ENCODE measurements at places on chromosomes 7 and 10. TPM values are rescaled to one million over a fixed set of nuclear protein-coding genes. Genes with fewer than 3 reads are reported as not detected.

Gene TMEM176B
- total RNA-seq, result 8.9 TPM

Gene C10orf53
- not detected for total RNA-seq

Gene OR2A5
- not detected for total RNA-seq

Gene VWA2
- total RNA-seq, result 12.1 TPM

Gene FKBP6
- not detected for total RNA-seq

DNA sequence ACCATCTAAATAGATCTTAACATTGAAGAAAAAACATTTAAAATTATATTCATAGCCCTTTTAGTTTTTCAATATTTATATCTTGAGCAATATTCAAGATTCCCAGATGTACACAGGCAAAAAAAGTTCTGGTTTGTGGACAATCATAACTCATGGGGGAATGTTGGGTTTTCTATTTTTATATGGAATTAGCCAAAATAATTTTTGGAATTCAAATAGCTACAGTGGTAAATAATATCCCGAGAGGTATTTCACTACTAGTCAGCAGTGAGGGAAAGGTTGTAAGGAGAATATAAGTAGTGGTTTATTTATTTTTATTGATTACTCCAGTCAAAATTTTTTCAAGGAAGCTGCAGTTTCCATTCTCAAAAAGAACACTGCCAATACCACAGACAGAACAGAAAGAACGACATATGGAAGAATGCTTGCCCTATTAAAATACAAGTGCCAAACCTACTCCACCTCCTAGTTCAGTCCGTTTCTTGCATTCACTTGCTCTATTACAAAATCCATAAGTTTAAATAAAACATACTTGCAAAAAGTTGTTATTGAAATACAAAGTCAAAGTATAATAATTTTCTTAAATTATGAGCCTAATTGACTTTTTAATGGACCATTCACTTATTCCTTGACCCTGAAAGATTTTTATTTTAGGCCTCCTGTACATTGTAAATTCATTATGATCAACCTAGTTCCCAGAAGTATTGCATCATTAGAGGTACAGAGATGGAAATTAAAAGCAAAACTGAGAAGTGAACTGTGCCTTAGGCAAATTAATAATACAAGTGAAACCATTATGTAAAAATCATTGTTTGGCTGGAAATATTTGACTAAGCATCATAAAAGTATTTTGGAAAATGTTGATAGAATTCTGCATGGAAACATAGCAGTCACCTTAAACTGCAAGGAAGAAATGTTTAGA, 533.2 kb downstream of the PARD3 start:
- DNase-seq, result no peak

GRCh38 chr7:108112683-108113082, 17.5 kb downstream of the LAMB4 start:
- no peak for DNase-seq

DNA sequence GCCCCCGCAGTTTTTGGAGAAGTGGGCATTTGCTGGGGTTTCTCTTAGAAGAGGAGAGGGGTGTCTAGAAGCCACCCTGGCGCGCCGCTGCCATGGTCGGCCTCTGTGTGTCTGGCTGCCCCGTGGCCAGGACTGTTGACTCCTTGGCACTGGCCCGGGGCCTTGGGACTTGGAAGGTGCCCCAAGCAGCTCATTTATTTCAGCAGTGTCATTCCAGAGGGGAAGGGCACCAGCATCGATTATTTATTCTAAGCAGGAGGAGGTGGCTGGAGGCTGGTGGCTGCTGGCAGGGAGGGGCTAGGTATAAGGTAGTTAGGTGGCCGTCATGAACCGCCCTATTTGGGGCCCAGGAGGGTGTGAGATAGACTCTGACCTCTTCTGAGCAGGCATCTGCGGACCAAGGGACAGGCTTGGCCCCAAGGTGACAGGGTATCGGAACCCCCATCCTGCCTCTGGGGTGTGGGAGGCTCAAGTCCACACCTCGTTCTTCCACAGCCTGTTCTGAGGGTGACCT, 1.6 kb downstream of the GTF2IRD1 start:
- DNase-seq, result no peak

GRCh38 chr7:158325530-158326381, 261.9 kb downstream of the PTPRN2 start:
- peak; percentile 74 for DNase-seq

GRCh38 chr7:70585071-70585470, 546.9 kb upstream of the GALNT17 start:
- DNase-seq, result no peak

GRCh38 chr7:106655703-106656498, 5.1 kb downstream of the CCDC71L start:
- DNase-seq, result no peak

DNA sequence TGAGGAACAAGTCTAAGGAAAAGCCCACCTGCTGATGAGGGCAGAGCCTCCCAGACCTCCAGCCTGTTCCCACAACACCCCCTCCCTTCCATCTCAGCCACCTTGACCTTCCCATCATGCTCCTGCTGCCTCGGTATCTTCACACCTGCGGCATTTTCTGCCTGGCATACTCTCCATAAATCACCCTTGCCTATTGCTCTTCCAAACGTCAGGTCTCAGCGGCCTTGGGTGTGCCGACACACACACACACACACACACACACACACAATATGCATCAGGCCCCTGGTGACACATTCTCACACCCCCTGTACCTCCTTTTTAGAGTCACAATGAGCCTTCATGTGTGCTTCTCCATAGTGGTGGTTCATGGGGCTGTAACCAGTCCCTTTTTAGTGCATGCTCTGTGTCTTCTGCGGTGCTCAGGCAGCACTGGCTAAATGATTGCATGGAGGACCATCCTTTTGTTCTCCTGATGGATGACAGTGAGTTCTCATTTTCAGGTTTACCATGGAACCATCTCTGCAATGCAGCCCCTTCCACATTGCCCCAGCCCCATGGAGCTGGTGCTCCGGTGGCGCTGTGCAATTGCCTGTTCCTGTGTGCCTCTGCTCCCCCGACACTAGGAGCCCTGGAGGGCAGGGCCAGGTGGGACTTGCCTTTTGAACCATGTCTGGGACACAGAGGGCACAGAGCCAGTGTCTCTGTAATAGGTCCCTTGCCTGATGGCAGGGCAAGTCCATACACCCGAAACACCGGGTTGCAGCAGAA, 4.5 kb downstream of the ADIRF start:
- DNase-seq, result no peak

DNA sequence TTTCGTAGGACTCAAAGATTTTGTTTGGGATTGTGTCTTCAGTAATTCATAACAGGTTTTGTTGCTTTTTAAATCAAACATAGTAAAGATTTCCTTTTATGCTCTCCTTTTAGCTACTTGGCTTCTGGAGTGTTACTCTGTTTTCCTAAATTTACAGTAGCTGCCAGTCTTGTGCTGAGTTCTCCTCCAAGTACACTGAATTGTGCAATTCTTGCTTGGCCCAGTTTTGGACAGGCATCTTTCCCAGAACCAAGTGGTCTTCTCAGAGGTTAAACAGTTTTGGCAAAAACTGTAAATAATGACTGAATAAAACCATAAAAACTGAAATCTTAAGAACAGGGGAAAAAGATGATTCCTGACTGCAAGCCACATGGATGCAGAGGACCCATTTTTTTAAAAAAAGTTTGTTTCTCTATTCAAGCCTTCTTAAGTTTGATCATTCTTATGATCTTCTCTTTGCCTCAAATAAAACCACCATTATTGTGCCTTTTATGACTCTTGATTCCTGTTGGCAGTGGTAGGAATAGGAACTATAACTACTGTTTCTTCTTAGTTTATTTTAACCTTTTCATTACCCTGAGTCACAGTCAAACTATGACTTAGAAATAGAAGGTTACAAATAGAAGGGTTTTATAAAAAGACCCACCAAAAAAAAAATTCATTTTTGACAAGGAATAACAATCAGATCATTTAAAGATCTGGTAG, 88.0 kb downstream of the MDFIC start:
- DNase-seq, result no peak

- no peak for DNase-seq
These were observed 266.5 kb upstream of the HGF start for GRCh38 chr7:82036146-82036886.

- no peak for DNase-seq
These were observed 18.9 kb upstream of the NRBF2 start for GRCh38 chr10:63114031-63114814.

DNA sequence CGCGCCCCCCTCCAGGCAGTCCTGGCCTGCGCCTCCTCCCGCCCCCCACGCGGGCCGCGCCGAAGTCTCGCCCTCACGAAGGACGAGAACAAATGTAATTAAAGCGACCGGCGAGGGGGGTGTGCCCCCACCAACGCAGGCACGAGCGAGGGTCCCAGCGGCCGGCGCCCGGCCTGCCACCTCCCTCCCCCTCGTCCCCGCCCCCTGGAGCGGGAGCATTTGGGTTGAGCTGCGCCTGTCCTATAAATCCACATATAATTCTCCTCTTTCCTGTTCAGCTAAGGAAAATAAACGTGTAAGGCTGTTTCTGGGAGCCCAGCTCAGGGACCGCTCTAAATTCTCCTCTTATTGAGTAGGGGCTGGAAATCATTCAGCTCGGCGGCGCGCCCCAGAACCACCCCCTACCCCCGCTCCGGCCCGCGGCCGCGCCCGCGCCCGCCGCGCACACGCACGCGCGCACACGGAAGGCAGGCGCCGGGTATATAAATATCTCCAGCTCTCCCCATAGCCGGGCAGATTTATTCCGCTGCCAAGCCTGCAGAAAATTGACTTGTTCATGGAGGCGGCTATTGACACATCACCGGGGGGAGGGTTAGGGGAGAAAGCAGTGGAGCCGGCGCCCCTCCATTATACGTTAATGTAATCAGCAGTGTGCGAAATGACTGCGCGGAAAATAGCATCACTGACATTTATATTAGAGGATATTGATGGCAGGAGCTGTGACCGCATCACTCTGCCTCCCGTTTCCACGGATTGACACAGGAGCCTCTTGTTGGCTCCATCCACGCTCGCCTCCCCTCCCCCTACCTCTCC, 61.6 kb upstream of the BTRC start:
- no peak for DNase-seq

DNA sequence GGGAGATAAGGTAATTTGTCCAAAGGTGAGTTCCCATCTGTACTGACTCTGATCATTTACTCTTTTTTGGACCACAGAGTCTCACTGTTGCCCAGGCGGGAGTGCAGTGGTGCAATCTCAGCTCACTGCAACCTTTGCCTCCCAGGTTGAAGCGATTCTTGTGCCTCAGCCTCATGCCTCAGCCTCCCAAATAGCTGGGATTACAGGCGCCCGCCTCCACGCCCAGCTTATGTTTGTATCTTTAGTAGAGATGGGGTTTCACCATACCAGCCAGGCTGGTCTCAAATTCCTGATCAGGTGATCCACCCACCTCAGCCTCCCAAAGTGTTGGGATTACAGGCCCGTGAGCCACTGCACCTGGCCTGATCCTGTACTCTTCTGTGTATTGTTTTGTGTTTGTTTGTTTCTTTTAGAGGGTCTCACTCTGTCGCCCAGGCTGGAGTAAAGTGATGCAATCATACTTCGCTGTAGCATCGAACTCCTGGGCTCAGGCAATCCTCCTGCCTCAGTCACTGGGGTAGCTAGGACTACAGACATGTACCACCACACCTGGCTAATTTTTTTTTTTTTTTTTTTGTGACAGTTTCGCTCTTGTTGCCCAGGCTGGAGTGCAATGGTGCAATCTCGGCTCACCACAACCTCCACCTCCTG, 2.4 kb downstream of the NOLC1 start:
- DNase-seq, result no peak

DNA sequence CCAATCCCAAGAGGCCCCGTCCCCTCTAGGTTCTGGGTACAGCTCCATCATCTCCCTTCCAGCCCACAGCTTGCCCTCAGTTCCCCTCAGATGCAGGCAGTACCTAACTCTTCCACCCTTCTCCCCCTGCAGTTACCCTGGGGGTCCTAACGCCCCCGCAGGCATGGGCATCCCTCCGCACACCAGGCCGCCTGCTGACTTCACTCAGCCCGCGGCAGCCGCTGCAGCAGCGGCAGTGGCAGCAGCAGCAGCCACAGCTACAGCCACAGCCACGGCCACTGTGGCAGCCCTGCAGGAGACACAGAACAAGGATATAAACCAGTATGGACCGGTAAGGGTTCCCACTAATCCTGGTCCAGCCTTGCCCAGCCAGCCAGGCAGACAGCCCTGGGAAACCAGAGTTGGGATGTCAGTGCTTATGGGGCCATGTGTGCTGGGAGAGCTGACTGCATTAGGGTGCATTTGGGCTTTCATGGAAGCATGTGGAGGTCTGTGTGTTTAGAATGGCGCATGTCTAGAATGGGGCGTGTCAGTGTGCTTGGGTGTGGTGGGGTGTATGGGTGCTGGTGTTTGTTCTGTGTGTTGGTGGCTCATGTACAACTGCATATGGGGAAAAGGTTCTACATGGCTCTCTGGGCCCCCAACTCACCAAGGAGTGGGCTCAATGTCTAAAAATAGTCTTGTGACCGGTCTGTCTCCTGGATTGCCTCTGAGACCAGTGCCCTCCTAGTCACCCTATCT, 55.1 kb upstream of the PPIF start:
- DNase-seq, result no peak

DNA sequence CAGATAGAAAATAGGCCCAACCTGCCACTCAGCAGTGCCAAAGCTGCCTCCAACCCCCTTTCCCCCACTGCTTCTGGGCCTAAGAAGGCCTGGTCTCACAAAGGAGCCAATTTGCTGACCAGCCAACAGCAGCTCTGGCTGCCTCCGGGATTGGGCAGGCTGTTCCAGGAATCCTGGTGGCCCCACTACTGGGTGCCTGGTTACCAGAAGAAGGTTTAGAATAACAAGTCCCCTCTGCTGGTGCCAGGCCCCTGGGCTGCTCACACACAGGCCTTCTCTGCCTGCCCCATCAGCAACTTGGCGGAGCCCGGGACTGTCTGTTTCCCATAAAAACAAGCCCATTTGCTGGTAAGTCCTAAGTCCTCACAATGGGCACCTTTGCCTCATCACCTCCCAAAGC, 1.2 kb downstream of the PHKG1 start:
- DNase-seq, result no peak

Measured in progenitor cell of endocrine pancreas (in vitro differentiated cells).